Suprapubic skin (tissue), 4 donors: ENCODE measurements at places on chromosomes 12 and 14. TPM values are rescaled to one million over a fixed set of nuclear protein-coding genes. Genes with fewer than 3 reads are reported as not detected.

OR9K2 gene
- not detected for total RNA-seq

KRT77 gene
- total RNA-seq = 192 TPM

MYL2 gene
- total RNA-seq = not detected

SALL2 gene
- 3.7 TPM for total RNA-seq

MGP gene
- total RNA-seq = 135 TPM

MYH7 gene
- not detected for total RNA-seq

GDF11 gene
- total RNA-seq = 0.68 TPM

ZNF891 gene
- 4.6 TPM for total RNA-seq

KLRB1 gene
- not detected for total RNA-seq

MSI1 gene
- 0.42 TPM for total RNA-seq

HIGD1C gene
- total RNA-seq = not detected

TMTC2 gene
- total RNA-seq = 21.1 TPM

ETFRF1 gene
- 41.9 TPM for total RNA-seq

LHX5 gene
- not detected for total RNA-seq

SFSWAP gene
- 51.7 TPM for total RNA-seq

EEA1 gene
- total RNA-seq = 55.0 TPM

COCH gene
- total RNA-seq = 1.9 TPM

PRIMA1 gene
- 3.2 TPM for total RNA-seq

CFL2 gene
- total RNA-seq = 3.7 TPM
